ENCODE measurements at places on chromosomes 5 and 9. TPM values are rescaled to one million over a fixed set of nuclear protein-coding genes. Genes with fewer than 3 reads are reported as not detected.

DNA sequence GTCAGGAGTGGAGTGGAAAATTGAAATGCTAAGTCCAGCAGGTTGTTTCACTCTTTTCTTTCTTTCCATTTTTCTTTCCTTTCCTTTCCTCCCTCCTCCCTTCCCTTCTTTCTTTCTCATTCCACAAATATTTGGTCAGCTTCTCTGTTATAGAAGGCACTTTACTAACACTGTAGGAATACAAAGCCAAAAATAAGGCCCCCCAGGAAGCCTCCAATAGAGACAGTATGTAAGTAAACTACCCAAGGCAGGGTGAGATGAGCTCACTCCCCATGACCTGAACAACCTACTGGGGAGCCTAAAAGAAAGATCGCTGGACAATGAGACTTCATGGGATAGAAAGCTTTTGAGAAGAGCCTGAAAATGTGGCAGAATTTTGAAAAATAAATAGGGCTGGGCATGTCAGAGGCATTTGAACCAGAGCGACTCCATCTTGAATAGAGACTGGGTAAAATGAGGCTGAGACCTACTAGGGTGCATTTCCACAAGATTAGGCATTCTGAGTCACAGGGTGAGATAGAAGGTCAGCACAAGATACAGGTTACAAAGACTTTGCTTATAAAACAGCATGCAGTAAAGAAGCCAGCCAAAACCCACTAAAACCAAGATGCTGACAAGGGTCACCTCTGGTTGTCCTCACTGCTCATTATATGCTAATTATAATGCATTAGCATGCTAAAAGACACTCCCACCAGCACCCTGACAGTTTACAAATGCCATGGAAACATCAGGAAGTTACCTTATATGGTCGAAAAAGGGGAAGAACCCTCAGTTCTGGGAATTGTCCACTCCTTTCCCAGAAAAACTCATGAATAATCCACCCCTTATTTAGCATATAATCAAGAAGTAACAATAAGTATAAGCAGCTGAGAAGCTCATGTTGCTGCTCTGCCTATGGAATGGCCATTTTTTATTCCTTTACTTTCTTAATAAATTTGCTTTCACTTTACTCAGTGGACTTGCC, 158.9 kb upstream of the EGFLAM start:
- no peaks in the 10 kb centered on the region for H3K27me3 ChIP-seq
- no peaks in the 10 kb centered on the region for H3K36me3 ChIP-seq
- no peak overlapping the region for H3K4me3 ChIP-seq
- DNase-seq, result no peak
- H3K27ac ChIP-seq, result no peak overlapping the region

- no peaks in the 10 kb centered on the region for H3K36me3 ChIP-seq
- no peak overlapping the region for H3K27ac ChIP-seq
- H3K4me3 ChIP-seq, result no peak overlapping the region
- no peaks in the 10 kb centered on the region for H3K27me3 ChIP-seq
- no peak for DNase-seq
Measured at GRCh38 chr5:80712919-80713318, 58.1 kb upstream of the DHFR start.

Gene COL5A1
- 2.6 TPM for total RNA-seq

DNA sequence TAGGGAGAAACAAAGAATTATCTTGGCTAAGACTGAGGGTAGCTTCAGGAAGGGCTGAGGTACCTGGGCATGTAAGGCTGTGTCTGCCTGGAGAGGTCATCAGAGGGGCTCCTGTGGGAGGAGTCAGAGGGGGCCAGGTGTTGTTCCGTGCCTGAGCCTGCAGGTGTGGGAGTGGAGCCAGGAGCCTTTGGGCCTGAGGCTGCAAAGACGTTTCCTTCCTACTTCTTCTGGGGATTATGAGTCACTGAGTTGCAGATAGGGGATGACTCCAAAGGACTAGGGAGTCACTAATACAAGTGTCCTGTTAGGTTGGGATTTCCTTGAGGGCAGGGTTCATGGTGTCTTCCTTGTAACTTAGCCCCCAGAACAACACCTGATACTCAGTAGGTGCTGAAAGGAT, 391.1 kb downstream of the ARHGEF28 start:
- no peak for DNase-seq
- H3K4me1 ChIP-seq, result no peaks in the 10 kb centered on the region
- H3K36me3 ChIP-seq, result no peaks in the 10 kb centered on the region
- no peak overlapping the region for H3K4me3 ChIP-seq
- no peak overlapping the region for H3K27ac ChIP-seq

Gene DPYSL3
- 45.8 TPM for total RNA-seq

DNA sequence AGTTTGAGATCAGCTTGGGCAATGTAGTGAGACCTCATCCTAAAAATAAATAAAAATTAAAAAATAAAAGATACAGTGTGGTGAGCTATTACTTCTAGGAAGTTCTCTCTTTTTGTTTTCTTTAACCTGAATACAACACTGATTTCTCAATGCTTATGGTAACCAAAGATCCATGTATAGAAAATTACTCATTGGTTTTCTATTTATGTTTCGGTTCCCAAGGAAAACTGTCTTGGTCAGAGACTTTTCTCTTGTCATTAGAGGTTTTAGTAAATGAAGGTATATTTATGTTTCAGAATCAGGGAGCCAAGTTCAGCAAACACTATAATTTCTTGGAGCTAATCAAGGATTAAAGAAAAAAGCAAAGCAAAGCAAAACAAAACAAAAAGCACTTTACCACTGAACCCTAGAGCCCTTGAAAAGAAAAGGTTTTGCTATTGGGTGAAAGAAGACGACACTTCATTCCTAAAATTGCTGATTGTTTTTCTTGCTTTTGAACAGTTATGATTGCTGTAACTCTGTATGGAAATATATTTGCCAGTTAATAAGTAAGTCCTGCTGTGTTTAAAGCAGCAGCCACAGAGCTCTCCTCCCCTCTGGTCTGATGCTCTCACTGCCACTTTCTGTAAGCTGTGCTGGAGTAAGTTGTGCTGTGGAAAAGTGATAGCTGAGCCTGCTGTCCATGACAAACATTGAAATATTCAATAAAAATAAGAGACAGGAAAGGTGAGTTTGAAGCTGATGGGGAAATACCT, 298.2 kb downstream of the CD180 start:
- no peaks in the 10 kb centered on the region for H3K27me3 ChIP-seq
- H3K4me1 ChIP-seq, result no peaks in the 10 kb centered on the region

Gene SLC34A3
- total RNA-seq, result not detected

DNA sequence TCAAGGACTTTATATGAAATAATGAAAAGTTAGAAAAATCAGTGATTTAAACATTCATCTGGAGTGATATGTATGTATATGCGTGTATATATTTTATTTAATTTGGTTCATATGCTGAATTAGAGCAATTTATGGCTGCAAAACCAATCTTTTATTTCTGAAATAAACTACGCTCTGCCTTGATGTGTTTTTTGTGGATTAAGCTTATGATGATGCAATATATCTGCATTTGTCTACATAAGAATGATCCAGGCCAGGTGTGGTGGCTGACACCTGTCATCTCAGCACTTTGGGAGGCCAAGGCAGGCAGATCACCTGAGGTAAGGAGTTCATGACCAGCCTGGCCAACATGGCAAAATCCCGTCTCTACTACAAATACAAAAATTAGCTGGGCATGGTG, 1842.3 kb upstream of the CDH6 start:
- H3K36me3 ChIP-seq, result no peaks in the 10 kb centered on the region
- no peak for DNase-seq
- H3K4me1 ChIP-seq, result no peaks in the 10 kb centered on the region
- no peak overlapping the region for H3K27ac ChIP-seq

Gene MEGF9
- 6.3 TPM for total RNA-seq

Gene ARHGEF39
- total RNA-seq, result not detected

- DNase-seq, result no peak
- no peak overlapping the region for H3K4me3 ChIP-seq
- no peaks in the 10 kb centered on the region for H3K36me3 ChIP-seq
- no peak overlapping the region for H3K27ac ChIP-seq
- no peaks in the 10 kb centered on the region for H3K27me3 ChIP-seq
Measured at GRCh38 chr5:83025690-83026478, 51.3 kb downstream of the TMEM167A start.

GRCh38 chr5:82360022-82360421, 81.9 kb upstream of the RPS23 start:
- H3K4me3 ChIP-seq, result no peak overlapping the region
- H3K27me3 ChIP-seq, result no peaks in the 10 kb centered on the region
- H3K27ac ChIP-seq, result no peak overlapping the region

DNA sequence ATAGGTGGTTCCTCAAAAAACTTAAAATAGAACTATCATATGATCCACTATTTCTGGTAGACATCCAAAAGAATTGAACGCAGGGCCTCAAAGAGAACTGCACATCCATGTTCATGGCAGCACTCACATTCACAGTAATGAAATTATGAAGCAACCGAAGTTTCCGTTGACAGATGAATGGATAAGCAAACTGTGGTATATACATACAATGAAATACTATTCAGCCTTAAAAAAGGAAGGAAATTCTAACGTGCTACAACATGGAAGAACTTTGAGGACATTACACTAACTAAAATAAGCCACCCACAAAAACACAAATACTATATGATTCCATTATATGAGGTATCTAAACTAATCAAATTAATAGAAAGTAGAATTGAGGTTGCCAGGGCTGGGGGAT, 18.5 kb downstream of the CENPK start:
- no peaks in the 10 kb centered on the region for H3K4me1 ChIP-seq
- no peak overlapping the region for H3K4me3 ChIP-seq
- no peak for DNase-seq
- no peaks in the 10 kb centered on the region for H3K36me3 ChIP-seq

DNA sequence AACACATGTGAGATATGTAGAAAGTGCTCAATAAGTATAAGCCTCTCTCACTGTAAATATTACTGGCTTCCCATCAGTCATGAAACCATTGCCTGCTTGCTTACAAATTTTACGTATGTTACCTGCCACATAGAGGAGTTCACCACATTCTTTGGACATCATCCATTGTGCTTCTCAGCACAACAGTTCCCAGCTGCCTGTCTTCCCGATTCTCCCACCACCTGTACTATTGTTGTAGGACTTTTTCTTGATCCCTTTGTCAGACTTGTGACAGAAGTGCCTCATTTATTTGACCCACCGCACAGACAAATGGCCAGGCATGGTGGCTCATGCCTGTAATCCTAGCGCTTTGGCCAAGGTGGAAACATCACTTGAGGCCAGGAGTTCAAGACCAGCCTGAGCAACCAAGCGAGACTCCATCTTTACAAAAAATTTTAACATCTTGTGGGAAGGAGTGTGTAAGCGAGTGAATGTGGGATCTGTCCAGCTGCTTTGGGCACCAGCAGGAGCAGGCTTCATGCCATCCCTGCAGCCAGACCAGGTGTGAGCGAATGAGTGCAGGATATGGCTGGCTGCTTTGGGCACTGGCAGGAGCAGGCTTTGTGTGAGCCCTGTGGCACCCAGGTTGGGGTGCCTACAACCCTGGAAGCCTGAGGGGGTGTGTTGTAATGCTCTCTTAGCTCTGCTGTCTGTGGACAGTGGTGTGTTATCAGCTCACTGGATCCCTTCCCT, 139.9 kb upstream of the ELL2 start:
- no peak for DNase-seq
- H3K27ac ChIP-seq, result no peak overlapping the region
- H3K4me1 ChIP-seq, result no peaks in the 10 kb centered on the region
- no peak overlapping the region for H3K4me3 ChIP-seq
- no peaks in the 10 kb centered on the region for H3K27me3 ChIP-seq

Gene PCSK5
- 1.5 TPM for total RNA-seq

DNA sequence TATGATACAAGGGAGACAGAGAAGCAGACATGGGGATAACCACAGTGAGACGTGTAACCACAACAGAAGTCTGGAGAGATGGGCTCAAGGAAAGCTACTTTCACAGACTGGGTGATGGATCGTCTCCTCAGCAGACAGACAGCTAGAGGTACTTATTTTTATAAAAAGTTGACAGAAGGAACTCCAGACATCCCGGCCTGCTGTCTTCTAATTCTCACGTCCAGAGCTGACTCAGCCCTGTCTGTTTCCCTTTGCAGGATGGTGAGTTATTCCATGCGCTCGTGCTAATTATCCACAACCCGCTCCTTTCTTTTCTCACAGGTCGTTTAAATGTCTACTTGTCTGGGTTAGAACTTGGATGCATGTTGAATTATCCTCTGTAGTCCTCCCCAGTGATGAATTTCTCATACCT, 304.5 kb downstream of the CWC27 start:
- DNase-seq, result no peak
- H3K4me3 ChIP-seq, result no peak overlapping the region
- H3K36me3 ChIP-seq, result no peaks in the 10 kb centered on the region
- no peaks in the 10 kb centered on the region for H3K4me1 ChIP-seq
- H3K27ac ChIP-seq, result no peak overlapping the region

- no peaks in the 10 kb centered on the region for H3K36me3 ChIP-seq
- H3K4me3 ChIP-seq, result no peak overlapping the region
- no peaks in the 10 kb centered on the region for H3K4me1 ChIP-seq
- H3K27me3 ChIP-seq, result no peaks in the 10 kb centered on the region
- DNase-seq, result no peak
- H3K27ac ChIP-seq, result no peak overlapping the region
Measured at GRCh38 chr5:131947445-131947844, 2.0 kb upstream of the MEIKIN start.

DNA sequence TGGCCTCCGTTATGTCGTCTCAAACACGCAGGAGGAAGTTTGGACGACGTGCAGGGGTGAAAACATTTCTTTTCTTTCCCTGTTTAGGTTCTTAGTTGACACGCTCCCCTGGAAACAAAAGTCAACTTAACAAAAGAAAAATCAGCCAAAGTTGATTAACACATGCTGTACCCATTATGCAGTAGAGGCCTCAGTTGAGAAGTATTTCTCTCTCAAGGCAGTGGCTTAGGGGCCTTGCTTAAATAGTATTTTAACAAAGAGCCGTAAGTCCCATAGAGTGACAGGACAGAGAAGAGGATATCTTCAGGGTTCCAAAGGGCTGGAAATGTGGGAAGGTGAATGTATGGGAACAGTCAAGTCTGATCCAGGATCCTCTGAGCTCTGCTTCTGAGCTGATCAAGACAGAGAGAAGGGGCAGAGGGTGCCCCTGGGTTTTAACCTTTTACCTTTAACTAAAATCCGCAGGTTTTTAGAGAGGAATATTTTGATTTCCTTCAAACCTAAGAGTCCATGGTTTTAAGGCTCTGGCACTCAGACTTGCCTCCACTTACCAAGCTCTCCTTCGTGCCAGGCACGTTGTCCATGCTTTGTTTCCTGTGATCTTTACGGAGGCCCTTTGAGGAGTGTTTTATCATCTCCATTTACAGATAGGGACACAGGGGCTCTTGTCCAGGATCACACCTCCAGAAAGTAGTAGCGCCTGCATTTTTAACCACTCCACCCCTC, 629 bp upstream of the CD74 start:
- H3K27me3 ChIP-seq, result no peaks in the 10 kb centered on the region
- peaks cover 6% of the 10 kb centered on the region for H3K4me1 ChIP-seq
- H3K4me3 ChIP-seq, result peak overlapping the region; percentile 51
- no peak for DNase-seq
- H3K27ac ChIP-seq, result peak overlapping the region; percentile 79

Gene FOXE1
- not detected for total RNA-seq

DNA sequence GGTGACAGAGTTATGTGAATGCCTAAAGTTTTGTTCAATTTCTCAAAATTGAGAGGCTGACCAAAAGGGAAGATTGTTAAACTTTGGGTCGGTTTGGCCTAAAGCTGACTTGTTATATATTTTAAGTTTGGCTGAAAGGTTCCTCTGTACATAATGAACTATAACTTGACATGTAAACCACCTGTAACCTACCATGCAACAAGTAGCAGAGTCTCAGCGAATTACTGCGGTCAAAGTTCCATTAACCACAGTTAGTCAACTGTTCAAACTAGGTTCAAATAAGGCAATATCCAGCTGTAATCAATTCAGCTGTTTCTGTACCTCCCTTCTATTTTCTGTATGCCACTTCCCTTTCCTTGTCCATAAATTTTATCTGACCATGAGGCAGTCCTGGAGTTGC, 325.1 kb upstream of the NMUR2 start:
- no peak overlapping the region for H3K27ac ChIP-seq
- no peaks in the 10 kb centered on the region for H3K4me1 ChIP-seq
- no peak for DNase-seq
- no peaks in the 10 kb centered on the region for H3K27me3 ChIP-seq

Measured in gastrocnemius medialis (tissue), 4 donors.